ENCODE measurements at places on chromosomes 16 and 17. TPM values are rescaled to one million over a fixed set of nuclear protein-coding genes. Genes with fewer than 3 reads are reported as not detected.

The C16orf96 gene
- total RNA-seq, result not detected

DNA sequence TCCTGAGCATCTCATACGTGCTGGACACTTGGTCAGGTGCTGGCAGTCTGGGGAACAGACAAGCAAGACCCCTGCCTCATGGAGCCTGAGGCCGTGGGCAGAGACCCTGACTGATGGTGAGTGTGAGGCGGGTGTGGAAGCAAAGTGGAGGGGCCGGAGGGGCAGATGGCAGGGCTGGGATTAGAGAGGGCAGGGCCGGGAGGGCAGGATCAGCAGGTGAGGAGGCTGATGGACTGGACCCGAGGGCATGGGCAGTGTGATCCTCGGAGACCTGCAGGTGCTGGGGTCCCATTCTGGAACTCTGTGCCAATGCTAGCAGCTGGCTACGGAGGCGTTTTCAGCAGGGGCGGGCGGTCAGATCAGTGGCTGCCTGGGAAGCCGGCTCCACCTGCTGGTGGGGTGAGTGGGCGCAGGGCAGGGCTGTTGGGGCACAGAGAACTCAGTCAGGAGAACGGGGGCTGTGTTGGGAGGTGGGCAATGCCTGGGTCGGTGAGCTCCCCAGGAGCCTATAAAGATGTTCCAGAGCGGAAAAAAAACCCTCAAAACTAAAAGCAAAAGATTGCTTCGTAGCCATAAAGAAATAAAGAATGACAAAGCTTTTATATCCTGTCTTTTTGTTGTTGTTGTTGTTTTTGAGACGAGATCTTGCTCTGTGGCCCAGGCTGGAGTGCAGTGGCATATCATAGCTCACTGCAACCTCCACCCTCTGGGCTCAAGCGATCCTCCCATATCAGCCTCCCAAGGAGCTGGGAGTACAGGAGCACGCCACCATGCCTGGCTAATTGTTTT, 8.9 kb upstream of the C16orf74 start:
- peak; percentile 59 for DNase-seq

GRCh38 chr16:52128361-52128760, 418.6 kb downstream of the TOX3 start:
- no peak for DNase-seq

DNA sequence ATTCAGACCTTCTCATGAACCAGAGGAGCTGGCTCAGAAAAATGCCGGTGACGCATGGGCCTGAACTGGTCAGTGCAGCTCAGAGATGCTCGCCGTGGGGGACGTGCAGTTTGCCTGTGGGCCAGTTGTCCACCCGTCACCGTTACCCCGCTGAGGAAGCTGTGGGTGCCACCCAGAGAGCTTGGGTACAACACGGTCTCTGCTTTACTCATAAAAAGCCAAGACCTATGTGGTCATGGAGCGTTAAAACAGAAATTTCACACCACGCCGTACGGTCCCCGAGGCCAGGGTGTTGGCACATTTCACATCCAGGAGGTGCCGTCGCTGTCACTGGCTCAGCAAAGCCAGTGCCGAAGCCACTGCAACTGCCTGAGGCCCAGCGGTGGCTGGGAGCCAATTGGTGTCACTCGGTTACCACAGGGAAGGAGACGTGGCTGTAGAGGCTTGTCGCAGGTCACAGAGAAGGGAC, 120.9 kb downstream of the METRNL start:
- DNase-seq, result no peak

DNA sequence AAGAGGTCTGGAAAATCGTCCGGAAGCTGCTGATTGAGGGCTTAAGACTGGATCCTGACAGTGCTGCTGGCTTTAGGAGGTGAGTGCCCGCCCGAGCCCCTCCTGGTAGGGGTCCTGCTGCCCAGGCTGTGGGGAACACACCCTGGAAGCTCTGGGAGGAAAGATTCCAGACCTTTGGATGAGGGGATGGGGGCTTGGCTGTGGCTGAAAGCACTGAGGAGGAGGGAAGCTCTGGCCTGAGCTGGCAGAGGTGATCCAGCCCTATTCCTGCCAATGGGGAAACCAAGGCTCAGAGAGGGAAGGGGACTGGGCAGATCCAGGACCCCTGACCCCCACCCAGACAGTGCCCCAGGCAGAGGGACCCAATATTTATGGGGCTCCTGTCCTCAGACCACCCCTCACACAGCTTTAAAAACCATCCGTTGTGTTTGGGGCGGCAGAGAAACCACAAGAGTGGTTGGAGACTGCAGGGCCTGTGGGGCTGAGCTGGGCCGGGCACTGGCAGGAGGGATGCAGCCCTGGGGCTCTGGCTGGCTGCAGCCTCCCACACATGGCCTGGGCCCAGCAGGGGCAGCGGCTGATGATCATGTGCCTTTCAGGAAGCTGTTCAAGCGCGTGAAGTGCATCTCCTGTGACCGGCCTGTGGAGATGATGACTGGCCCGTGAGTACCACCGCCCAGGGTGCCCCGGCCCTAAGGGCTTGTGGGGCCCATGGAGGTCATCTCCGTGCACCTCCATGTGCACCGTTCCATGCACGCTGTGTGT, 22.8 kb downstream of the UBALD1 start:
- peak; percentile 75 for DNase-seq
